ENCODE measurements at places on chromosomes 11 and 22.

- no peak for DNase-seq
These were observed 35.9 kb downstream of the ZNF215 start for GRCh38 chr11:6962141-6962540.

GRCh38 chr11:57354699-57355098 lies 16.5 kb downstream of the P2RX3 start:
- no peak for DNase-seq

DNA sequence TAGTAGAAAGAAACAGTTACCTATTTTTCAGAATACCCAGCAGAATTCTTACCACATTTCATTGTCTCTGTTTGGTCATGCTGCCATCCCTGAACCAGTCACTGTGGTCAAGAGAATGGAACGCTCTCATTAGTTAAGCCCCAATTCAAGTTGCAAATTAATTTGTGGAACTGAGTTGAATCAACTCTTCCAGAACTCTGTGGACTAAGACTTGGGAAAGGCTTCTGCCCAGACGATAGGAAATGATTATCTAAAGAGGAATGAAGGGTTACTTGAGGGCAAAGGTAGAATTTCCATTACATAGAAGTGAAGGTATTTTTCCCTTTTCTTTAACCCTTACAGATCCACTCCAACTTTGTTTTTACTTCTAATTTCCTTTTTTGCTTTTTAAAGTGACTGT lies 286.4 kb downstream of the DYNC2H1 start:
- DNase-seq = no peak

GRCh38 chr22:37161443-37161842 lies 11.7 kb upstream of the IL2RB start:
- no peak for DNase-seq

- DNase-seq = no peak
These were observed 5.1 kb downstream of the ELF5 start for GRCh38 chr11:34508524-34508923.

DNA sequence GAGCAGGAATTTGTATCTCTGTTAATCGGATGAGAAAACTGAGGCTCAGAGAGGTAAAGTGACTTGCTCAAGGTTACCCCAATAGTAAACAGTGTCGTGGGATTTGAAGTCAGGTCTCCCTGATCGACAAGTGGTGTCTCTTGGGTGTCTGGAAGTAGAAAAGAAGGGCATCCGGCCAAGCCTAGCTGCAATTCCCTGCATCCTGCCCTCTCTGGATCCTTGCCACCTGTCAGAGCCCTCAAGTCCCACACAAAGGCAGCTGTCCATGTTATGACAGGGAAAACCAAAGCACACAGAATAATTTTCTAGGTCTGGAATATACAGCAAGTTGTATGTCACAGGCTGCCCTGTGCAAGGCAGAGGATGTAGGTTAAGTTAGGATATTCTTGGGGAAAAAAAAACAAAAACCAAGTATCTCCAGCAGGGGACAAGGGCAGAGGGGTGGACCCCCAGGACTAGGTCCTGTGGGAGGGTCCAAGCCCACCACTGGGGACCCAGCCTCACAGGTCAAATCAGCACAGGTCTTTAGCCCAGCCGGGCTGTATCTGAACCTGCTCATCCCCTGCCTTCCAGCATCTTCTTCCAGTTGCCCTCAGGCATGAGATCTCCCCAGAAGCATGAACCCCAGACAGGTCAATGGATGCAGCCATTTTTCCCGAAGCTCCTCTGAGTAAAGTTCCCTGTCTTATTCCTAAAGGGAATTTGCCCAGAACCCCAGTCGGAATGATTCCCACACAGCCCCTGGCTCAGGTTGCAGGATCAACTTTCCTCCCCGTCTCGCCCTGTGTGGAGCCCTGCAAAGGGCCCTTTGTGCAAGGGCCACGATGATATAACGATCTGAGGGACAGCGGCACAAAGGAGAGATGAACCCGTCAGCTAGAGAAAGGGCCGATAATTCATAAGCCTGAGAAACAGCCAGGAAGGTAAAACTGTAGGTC lies 15.0 kb downstream of the USH1C start:
- DNase-seq = no peak

DNA sequence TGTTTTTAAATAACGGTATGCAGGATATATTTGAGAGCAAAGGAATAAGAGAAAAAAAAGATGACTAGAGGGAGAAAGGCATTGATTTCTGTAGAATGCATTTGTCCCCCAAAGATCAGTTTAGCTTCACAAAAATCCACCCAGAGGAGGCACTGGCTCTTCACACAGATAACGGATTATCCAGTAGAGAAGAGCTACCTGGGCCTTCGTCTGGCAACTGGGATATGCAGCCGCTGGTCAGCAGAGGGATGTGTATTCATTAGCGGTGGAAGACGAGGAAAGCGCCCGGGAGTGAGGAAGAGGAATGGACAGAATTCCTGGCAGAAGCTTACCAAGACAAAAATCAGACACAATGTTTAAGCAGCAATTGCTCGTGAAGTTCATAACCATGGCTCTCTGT lies 5.6 kb upstream of the WT1 start:
- no peak for DNase-seq

GRCh38 chr22:30205281-30206115 lies 41.1 kb downstream of the LIF start:
- DNase-seq = no peak

- no peak for DNase-seq
These were observed 75.8 kb downstream of the CD44 start for GRCh38 chr11:35214792-35215193.

DNA sequence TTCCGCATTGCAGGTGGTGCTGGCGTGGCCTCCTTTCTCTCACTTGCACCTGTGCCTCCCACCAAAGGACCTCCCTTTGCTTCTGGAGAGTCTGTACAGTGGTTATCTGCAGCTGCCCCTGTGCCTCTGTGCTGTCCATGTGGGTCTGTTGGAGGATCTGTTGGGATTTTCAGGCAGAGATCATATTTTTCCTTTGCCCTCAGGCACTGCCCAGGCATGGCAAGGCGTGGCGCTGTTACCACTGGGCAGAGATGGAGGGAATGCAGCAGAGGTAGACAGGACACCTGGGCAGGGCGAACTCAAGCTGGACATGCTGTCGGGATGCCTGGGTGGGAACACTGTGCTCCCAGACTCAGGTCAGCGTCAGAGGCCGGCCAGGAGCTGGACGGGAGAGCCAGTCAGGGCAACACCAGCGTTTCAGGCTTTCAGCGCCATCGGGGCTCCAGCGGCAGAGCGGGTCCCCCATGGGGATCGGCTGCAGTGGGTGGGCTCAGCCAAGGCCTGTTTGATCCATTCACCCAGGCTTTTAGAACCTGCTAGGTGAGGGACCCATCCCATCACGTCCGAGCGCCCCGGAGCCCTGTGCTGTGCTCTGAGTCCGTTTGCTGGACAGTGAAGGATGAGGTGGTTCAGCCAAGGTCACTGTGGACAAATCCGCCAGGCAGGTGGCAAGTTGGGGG lies 718.9 kb downstream of the BRD1 start:
- DNase-seq = no peak

GRCh38 chr22:30430933-30431332 lies 5.4 kb downstream of the MTFP1 start:
- no peak for DNase-seq

All from activated T-helper 1 cell treated with Interleukin-2 at 50 U/mL for 16 hours (primary cell).